ENCODE measurements at places on chromosomes 7 and 10.

- DNase-seq: no peak
Measured at GRCh38 chr7:115117748-115118147, 195.9 kb downstream of the MDFIC start.

- no peak for DNase-seq
Measured at GRCh38 chr10:52083422-52083821, 230.7 kb upstream of the DKK1 start.

DNA sequence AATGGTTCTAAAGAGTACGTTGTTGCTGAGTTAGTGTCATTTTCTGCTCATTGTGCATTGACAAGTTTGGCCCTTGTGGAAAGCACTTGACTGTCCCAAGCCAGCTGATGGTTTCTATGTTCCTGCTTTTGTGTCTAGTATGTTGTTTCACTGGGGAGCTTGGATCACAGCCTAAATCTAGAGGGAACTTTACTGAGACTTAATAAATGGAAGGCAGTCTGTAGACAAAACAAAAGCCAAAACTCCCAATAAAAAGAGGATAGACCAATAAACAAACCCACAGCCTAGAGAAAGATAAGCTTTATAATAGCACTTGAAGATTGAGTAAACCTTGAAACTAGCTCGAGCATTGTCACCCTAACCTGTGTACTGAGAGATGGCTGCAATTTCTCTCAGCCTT lies 196.8 kb downstream of the ADRA2A start:
- no peak for DNase-seq

GRCh38 chr7:88540012-88540411 lies 219.5 kb upstream of the ZNF804B start:
- DNase-seq: no peak

DNA sequence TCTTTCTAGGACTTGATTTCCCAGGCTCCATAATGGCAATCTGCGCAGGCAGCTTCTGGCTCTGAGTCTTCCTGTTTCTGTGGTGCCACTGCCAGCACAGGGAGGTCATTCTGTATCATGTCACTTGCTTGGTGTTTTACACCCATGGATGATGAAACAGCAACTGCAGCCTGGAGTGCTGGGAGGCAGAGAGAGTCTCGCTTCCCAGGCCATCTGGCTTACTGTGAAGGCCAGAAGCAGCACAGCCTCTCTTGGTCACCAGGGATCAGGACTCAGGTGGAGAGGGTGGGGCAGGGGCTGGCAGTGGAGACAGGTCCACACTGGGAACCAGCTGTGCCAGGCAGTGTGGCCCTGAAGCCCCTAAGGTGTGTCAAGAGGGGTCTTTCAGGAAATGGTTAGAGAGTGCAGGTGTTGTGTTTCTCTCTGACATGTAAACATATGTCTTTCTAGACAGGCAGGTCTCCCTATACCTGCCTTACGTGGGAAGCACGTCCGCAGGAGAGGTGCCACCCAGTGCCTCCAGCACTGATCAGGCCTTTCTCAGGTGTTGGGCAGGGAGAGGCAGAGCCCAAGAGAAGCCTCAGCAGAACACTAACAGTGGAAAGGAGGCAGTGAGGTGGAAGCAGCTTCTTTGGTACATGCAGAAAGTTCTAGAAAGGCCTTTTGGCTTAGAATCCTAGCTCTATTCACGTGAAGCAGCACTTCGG lies 71.4 kb downstream of the INSIG1 start:
- DNase-seq: no peak

GRCh38 chr10:17548162-17548561 lies 69.0 kb downstream of the HACD1 start:
- no peak for DNase-seq

GRCh38 chr7:28055161-28055544 lies 125.4 kb downstream of the JAZF1 start:
- no peak for DNase-seq

DNA sequence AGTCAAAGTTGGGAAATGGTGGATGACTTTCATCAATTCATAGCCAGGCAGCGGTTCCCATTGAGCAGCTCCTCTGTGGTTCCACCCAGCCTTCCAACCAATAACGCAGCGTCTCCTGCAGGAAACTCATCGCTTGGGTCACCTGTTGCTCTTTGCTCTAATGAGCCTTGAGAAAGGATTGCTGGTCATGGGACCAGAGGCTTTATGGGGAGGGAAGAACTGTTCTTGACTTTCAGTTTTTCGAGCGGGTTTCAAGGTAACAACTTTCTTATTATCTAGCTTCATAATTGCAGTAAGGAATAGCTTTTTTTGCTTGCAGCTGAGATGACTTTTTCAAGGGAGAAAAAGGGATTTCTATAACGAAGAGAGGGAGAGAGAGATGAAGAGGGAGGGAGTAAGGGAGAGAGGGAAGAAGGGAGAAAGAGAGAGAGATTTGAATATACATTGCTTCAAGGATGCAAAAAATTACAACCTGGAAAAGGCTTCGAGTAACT lies 405 bp upstream of the ENTPD1 start:
- DNase-seq: no peak

DNA sequence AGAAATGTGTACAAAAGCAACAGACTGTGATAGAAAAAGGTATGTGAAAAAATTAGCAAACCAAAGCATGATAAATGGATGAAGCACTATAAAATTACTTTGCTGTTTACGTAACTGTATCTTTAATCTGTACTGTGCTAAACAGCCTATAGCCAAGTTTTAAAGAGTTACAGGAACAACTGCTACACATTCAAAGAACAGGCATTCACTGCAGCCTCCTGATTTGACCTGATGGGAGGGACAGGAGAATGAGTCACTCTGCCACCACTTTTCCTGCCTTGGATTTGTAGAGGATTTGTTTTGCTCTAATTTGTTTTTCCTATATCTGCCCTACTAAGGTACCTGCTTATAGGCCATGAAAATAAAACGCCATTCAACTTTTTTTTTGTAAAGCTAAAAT lies 116.1 kb downstream of the FANK1 start:
- DNase-seq: no peak

DNA sequence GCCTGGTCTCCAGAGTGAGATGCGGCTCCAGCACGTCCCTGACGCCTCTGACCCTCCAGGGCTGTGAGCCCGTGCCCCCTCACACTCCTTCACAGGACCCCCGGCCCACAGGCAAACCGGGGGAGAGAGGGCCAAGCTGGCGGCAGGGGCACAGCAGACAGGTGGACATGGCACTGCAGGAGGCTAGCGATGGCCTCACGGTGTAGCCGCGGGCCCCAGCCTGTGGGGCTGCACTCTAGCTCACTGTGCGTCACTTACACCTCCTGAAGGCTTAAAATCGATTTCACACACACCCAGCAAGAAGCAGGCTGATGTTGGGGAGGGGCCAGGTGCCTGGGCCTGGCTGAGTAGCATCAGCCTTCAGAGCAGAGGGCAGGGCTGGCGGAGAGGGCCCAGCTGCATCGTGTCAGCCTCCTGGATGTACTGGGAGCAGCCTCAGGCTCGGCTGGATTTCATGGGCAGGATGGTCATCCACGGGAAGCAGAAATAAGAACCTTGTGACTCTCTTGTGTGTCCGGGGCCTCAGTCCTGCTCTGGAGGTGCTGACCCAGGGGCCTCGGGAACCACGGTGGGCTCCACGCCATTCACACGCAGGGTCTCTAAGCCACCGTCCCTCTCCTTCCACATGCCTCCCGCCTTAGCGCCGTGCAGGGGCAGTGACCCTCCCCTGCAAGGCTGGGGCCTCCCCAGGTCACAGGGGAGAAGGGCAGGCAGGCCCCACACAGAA lies 19.4 kb upstream of the KNDC1 start:
- DNase-seq: no peak

DNA sequence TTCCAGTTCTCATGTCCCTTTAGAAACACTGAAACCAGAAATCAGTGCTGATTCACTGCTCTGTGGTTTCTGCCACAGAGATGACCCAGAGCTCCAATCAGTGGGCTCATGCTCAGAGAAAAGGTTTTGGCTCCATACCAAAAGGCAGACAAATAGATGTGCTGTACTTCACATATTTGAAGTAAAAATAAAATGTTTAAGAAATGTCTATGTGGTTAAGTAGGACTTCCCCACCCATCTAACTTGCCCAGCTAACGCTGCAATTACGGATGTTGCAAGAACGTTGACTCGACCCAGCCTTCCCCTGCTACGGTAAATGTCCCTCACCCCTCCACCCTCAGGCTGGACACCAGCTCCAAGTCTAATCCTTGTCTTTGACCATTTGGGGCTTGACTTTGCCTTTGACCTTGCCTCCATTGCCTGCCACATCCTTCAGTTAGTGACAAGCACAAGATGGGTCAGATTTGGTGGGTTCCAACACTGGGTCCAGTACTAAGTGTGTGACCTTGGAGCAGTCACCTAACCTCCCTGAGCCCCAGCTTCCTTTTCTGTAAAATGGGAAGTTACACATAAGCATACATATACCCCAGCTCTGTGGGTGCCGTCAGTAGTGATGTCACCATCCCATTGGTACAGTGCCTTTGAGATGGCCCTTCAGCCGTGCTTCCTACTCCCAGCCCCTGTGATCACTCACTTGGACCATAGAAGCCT lies 95.8 kb downstream of the CHST15 start:
- DNase-seq: no peak

- DNase-seq: no peak
Measured at GRCh38 chr10:77350711-77351119, 286.9 kb downstream of the KCNMA1 start.

- DNase-seq: no peak
Measured at GRCh38 chr10:104072786-104073185, 12.9 kb downstream of the COL17A1 start.

DNA sequence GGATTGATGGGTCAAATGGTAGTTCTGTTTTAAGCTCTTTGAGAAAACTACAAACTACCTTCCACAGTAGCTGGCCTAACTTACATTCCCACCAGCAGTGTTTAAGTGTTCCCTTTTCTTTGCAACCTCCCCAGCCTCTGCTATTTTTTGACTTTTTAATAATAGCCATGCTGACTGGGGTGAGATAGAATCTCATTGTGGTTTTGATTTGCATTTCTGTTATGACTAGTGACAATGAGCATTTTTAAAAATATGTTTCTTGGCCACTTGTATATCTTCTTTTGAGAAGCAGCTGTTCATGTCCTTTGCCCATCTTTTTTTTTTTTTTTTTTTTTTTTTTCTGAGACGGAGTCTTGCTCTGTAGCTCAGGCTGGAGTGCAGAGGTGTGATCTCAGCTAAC lies 155.2 kb upstream of the BMPER start:
- no peak for DNase-seq

GRCh38 chr7:155844019-155844453 lies 31.8 kb upstream of the SHH start:
- no peak for DNase-seq

GRCh38 chr7:129845972-129846327 lies 106.8 kb downstream of the UBE2H start:
- DNase-seq: no peak

DNA sequence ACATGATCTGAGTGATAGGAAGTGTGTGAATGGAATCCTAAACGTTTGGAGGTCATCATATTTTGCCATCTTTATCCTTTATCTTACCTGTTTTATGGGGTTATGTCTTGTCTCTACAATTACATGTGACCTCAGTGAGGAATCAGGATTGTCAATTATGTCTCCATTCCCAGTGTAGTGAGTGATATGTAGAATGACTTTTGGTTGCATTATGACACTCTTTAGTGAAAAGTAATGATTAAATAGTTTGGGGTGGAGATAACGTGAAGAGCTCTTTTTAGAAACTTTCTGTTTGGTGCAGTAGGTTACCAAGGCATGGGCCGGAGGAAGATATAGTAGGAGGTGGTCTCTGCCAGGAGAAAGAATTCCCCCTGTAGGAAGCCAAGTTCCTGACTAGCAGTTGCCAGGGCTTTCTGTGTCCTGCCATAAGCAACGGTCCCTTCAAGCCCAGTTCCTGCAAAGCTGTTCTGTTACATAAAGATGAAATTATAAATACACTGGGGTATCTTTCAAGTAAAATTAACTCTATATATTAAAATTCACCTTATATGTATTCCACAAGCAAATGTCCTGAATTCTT lies 228.2 kb downstream of the NSUN6 start:
- no peak for DNase-seq

DNA sequence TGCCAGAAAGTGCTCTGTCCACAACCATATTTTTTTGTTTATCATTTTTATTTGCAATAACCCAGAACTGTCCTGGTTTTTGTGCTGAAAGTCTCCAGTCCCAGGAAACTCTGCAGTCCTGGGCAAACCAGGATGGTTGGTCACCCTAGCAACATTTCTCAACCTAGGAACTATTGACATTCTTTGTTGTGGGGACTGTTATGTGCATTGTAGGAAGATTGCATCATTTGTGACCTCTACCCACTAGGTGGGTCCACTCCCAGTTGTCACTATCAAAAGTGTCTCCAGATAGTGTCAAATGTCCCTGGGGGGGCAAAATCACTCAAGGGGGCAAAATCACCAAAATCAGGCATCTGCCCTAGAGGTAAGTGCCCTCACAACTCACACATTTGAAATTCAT lies 14.0 kb upstream of the SRI start:
- no peak for DNase-seq

DNA sequence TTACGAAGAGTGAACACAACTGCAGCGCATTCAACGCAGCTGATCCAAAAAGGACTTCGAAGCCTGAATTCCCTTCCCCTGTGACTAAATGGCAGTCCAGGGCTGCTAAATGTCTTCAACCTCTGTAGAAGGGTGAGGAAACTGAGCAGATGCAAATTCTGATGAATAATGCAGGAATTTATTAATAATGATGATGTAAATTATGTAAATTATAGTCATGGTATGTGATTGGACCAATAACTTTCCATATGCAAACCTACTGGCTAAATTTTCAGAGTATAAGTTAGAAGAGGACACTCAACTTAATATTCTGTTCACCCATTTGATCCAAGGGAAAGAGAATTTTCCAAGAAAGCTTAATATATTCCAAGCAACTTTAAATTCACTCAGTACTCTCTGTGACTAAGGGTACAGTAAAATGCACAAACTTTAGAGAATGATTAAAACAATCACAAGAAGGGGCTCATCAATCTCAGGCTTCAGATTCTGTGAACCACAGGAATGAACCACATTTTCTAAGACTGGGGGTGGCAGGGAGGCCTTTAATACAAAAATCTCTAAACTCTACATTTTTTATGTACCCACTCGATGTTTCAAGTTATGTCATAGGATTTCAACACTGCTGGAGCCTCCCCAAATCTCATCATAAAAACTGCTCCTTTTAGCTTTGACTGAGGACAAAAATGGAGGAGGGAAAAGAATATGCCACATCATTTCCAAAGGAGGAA lies 3.5 kb downstream of the FGFR2 start:
- no peak for DNase-seq
